ENCODE measurements at places on chromosomes 1 and 21.

DNA sequence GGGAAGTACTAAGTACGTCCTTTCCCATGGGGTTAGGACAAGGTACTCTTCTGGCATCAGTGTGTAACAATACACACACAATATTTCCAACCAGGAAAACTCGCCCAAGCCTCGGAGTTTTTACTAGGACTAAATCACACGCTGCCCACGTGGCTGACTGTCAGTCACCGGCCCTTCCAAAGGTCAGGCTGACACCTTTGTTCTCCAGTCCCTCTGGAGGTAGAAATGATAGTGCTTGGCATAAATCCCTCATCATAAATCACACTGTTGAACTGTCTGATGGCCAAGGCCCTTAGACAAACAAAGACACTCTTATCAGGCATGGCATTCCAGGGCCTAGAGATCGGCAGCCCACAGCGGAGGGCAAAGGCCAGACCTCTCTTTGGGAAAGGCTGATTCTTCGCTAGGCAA lies 16.9 kb upstream of the SLAMF9 start:
- DNase-seq = no peak

DNA sequence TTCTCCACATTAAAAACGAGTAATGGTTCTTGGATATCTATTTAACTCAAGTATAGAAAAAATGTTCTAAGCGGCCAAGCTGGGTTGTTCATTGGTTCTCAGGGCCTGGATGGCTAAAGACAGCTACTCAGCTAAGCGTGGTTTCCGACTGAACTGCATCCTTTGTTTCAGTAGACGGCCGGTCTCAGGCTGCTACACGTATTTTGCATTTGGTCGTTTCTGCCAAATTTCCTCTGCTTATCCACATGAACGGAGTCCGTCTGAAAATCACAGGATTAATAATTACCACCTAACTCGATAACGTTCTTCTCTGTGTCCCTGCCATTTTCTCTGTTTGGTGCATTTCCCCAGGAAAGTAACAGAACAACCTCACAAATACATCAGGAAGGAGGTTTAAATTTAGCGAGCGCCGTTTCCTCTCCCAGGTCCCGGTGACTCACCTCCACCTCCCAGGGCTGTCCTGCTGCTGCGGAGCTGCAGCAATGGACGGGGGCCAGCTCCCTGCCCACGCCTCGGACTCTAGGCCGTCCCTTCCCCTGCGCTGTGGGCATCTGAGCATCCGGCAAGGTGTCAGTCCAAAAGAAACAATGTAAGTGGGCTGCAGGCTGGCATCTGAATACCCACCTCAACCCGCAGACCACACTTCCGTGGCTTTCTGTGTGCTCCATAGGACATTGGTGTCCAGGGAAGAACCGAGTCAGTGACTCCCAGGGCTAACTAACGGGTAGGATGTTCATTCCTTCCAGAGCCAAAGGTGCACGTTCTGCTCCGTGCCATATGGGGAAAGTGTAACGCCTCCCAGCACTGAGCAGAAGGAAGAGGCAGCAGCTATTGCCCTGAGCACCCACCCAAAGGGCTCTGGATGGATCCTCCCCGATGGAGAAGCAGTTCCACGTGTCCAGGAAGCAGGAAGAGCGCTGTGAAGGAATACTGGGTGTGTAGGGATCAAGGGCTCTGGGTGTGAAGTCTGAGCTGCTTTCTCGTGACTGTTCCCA lies 4.1 kb upstream of the GABRD start:
- no peak for DNase-seq

GRCh38 chr1:27253596-27253995 lies 19.2 kb downstream of the WDTC1 start:
- no peak for DNase-seq

GRCh38 chr1:46585312-46585938 lies 18.6 kb downstream of the MKNK1 start:
- no peak for DNase-seq

GRCh38 chr1:151221616-151222015 lies 23.3 kb downstream of the PIP5K1A start:
- no peak for DNase-seq

GRCh38 chr1:23545851-23546250 lies 13.4 kb downstream of the ID3 start:
- no peak for DNase-seq
